NCI-H1694 treated with DMSO at 0.1 percent for 48 hours (cell line): ENCODE measurements at places on chromosomes 2 and 18.

- no peak for DNase-seq
These were observed 1791.6 kb downstream of the SUCLG1 start for GRCh38 chr2:82667491-82667890.

DNA sequence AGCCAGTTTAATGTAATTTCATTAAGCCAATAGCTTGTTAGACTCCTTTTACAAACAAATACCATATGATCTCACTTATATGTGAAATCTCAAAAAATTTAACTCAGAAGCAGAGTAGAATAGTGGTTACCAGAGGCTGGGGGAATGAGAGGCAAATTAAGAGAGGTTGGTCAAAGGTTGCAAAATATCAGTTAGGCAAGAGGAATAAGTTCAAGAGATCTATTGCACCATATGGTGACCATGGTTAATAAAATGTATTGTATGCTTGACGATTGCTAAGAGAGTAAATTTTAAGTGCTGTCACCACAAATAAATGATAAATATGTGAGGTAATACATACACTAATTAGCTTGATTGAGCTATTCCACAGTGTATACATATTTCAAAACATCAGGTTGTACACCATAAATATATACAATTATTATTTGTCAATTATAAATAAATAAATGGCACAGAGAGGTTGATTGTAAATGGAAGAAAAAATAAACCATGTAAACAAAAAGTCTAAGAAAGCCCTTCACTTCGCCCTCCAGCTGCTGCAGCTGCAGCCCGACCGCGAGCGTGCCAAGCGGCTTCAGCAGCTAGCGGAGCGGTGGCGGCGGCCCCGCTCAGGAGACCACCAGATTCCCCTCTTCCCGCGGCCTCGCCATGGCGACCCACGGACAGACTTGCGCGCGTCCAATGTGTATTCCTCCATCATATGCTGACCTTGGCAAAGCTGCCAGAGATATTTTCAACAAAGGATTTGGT, 23.0 kb upstream of the ACTR2 start:
- no peak for DNase-seq

- DNase-seq = no peak
These were observed 3.1 kb downstream of the CCL20 start for GRCh38 chr2:227816507-227817294.

- DNase-seq = no peak
These were observed 70.8 kb downstream of the DTNA start for GRCh38 chr18:34780856-34781255.

GRCh38 chr2:104140361-104140760, 713.6 kb upstream of the POU3F3 start:
- no peak for DNase-seq

DNA sequence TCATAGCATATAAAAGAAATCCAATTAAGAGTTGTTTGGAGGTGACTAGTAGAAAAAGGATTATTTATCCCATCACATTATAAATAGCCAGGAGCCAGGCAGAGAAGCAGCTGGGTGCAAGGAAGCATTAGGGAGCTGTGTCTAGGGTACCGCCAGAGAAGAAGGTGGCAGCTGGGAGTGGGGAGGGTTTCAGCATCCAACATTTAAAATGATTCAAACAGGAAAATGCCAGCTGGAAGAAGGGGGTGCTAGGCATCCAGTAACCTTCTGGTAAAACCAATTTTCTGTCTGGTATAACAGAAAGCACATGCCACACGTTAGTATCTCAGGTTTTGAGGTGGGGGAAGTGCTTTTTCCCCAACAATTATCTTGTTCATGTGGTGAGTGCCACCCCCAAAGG, 452.4 kb downstream of the ZEB2 start:
- peak; percentile 36 for DNase-seq

DNA sequence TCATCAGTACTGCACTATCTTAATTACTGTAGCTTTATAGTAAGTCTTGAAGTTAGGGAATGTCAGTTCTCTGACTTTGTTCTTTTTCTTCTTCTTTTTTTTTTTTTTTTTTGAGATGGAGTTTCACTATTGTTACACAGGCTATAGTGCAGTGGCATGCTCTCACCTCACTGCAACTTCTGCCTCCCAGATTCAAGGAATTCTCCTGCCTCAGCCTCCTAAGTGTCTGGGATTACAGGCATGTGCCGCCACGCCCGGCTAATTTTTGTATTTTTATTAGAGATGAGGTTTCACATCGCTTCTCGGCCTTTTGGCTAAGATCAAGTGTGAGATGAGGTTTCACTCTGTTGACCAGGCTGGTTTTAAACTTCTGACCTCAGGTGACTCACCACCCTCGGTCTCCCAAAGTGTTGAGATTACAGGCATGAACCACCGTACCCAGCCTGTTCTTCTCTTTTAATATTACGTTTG, 41.9 kb upstream of the TANC1 start:
- DNase-seq = no peak

- no peak for DNase-seq
These were observed at the start of gene ICOS for GRCh38 chr2:203936535-203936934. Gene ICOS (plus strand): TSS chr2:203936763. CDS start chr2:203936815, 52 bp downstream.

DNA sequence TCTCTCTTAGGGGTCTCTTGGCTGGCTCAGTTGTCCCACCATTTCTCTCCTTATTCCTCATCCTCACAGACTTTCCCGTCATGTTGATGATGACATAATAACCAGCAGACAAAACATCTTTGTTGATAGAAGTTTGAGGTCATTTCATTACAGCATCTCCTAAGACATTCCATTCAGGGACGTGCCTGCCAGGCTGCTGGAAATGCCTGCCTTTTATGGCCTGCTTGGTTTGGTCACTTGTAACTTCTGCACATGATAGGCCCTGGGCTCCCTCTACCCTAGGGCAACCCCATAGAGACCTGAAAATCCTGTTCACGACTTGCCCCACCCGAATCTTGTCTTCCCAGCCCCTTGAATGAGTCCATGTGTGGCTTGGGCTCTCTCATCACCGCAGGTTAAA, 81.7 kb downstream of the SDC1 start:
- no peak for DNase-seq

DNA sequence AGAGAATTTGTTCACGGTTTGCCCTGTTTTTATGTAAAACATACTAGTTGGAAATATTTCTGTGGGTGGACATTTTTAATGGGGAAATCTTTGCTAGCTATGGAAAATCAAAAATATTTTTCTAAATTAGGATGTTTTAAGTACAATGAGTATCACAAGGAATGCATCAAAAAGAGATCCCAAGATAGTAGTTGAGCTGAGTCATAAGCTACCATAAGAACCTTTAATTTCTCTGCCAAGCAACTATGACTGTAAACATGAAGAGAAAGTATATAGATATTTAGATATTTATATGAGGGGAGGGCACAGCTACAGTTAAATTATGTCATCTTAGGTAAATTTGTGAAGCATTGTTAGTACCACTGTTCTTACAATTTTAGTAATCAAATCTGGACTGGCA, 646.2 kb downstream of the XIRP2 start:
- DNase-seq = no peak

- no peak for DNase-seq
These were observed 104.9 kb downstream of the CDC42EP3 start for GRCh38 chr2:37566517-37566981.

- no peak for DNase-seq
These were observed 29.3 kb upstream of the TWIST2 start for GRCh38 chr2:238818561-238818960.

DNA sequence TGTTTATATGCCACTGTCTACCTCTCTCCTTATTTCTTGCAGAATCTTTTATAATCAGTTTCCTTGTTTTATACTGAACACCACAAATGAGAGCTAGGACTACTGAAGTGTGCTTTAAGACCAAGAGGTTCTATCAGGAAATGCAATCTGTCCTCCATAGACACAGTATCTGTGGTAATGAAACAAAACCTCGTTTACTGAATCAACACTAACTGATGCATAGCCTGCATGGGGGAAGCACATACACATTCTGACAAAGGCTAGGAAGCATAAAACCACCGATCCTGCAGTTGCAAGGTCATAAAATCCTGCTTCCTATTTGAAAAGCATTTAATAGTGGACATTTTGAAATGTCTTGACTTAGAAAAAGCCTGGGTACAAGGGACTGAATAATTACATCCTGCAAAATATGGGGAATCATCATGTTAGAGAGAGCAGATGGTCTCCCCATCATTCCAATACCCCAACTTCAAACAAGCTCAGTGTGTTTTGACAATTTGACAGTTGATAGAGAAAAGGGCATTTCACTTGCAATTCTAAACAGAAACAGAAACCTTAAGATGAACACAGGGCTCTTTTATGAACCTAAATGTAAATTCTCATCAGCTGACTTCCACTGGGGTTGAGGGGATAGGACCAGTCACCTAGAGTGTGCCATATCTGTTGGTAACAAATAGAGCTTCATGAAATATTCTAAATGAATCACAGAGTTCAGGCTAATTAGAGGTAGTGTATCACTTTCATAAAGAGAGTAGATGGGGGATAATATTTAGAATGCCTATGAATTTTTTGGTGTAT, 1845.6 kb upstream of the PIK3C3 start:
- DNase-seq = no peak

- DNase-seq = no peak
These were observed 147.6 kb upstream of the CAB39 start for GRCh38 chr2:230564805-230565779.

- no peak for DNase-seq
These were observed 1.0 kb upstream of the BMPR2 start for GRCh38 chr2:202375033-202375608.

DNA sequence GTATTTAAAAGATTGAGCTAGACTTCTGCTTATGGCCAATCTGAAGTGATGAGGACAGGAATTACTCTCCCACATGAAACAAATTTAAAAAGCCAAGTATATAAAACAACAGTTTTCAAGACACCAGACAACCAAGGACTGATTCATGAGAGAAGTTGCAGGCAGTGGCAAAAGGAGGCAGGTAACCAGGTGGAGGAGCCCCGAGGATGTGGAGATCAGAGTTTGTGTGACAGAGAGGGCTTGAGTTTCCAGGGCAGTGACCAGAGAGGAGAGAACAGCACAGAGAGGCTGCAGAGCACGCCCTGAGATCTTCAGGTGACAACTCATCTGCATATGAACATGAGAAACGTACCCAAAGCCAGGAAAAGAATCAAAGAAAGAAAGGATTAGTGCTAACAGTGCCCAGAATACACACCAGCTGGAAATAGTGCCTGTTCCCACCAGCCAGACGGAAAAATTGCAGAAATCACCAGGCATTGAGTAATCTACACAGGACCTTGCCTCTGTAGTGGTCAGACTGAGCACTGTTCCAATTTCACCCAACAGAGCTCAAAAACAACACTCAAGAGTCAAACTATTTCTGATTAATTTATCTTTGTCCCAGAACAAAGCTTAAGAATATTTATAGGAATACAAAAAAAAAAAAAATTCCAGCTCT, 173.1 kb downstream of the SEPTIN10 start:
- DNase-seq = no peak

DNA sequence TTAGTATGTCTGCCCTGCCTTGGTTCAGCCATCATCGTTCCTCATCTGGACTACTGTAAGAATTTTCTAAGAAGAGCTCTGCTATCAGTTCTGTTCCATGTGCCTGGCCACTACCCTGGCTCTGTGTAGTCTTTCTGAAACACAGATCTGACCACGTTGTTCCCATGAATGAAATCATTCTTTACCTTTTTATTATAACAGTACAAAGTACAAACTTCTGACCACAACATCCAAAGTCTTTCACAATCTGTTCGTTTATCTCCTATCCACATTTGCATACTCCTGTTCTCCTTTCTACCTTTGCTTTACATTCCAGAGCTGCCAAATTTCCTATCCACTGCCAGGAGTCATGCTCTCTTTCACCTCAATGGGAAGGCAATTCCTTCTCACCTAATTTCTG, 284.6 kb upstream of the LRP1B start:
- no peak for DNase-seq

GRCh38 chr2:177329064-177329463, 63.5 kb upstream of the AGPS start:
- no peak for DNase-seq

- no peak for DNase-seq
These were observed 52.5 kb downstream of the TMEM247 start for GRCh38 chr2:46531863-46532262.

- DNase-seq = no peak
These were observed 39.6 kb upstream of the CCDC88A start for GRCh38 chr2:55459279-55459678.

DNA sequence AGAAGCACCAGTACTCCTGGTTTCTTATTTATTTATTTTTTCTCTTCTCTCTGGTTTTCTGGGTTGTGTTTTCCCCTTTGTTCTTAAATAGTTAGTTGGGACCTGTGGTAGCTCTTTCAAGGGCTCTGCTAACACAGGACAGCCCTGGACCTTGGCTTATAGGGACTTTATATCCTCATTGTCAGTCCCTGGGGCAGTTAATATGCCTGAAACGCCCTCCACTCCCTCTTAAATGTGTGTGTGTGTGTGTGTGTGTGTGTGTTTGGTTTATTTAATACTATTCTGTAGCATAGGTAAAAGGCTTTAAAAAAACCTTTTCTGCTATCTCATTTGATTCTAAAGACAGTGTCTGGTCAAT, 54.6 kb downstream of the GATA6 start:
- DNase-seq = no peak

DNA sequence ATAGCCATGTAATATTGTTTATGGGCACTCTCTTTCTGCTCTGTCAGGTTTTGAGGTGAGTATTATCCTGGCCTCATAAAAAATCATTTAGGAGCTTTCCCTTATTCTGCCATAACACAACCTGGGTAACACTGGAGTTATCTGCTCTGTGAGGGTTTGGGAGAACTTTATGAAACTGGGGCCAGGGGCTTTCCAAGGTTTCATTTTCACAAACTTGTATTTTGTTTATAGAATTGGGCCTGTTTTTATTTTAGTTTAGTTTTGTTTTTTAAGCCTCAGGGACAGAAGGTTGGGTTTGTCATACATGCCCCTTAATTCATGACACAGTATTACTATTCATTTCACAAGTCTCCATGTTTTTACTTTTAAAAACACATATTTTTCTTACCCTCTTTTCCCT, 83.5 kb downstream of the IRS1 start:
- no peak for DNase-seq
